ENCODE measurements at places on chromosomes 5 and 9.

- DNase-seq, result no peak
Observed at GRCh38 chr5:36310138-36310537, 8.4 kb upstream of the RANBP3L start.

GRCh38 chr5:65811004-65811403 is 89.0 kb downstream of the NLN start:
- DNase-seq, result no peak

- DNase-seq, result no peak
Observed at GRCh38 chr5:73030995-73031394, 75.2 kb downstream of the FCHO2 start.

GRCh38 chr9:93954434-93955061 is 607 bp downstream of the BARX1 start:
- no peak for DNase-seq

- no peak for DNase-seq
Observed at GRCh38 chr5:54927097-54927746, 58.2 kb downstream of the ESM1 start.

- no peak for DNase-seq
Observed at GRCh38 chr5:100434815-100435214, 100.4 kb upstream of the FAM174A start.

DNA sequence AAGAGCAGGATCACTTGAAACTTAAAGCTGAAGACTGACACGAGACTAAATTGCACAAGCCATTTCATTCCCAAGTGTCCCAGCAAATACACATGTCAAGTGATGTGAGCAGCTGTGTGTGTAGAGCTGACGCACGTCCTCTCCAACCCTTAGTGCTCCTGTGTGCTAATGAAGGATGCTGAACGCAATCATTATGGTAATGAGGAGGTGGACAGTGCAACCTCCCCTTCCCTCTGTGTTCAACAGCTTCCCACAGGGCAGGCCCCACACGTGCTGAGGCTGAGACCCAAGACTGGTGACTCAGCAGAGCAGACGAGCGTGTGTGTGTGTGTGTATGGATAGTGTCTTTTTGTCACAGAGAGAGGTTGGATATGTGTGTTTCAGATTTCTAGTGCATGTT is 702.1 kb downstream of the SEMA5A start:
- DNase-seq, result no peak

DNA sequence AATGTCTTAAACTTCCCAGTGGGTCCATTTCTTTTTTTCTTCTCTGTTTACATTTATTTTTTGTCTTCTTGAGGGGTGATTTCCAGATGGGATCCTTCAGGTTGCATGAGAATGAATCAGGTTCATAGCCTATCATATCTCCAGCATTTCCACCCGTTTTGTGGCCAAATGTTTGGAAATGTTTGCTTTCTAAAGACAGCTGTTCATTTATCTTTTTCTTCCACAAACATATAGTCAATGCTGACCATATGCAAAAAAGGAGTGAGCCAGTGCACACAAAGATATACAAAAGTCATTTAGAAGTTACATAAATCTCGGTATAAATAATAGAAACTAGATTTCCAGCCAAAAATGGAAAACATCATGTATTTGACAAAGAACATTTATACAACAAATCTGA is 71.6 kb upstream of the STC2 start:
- no peak for DNase-seq

DNA sequence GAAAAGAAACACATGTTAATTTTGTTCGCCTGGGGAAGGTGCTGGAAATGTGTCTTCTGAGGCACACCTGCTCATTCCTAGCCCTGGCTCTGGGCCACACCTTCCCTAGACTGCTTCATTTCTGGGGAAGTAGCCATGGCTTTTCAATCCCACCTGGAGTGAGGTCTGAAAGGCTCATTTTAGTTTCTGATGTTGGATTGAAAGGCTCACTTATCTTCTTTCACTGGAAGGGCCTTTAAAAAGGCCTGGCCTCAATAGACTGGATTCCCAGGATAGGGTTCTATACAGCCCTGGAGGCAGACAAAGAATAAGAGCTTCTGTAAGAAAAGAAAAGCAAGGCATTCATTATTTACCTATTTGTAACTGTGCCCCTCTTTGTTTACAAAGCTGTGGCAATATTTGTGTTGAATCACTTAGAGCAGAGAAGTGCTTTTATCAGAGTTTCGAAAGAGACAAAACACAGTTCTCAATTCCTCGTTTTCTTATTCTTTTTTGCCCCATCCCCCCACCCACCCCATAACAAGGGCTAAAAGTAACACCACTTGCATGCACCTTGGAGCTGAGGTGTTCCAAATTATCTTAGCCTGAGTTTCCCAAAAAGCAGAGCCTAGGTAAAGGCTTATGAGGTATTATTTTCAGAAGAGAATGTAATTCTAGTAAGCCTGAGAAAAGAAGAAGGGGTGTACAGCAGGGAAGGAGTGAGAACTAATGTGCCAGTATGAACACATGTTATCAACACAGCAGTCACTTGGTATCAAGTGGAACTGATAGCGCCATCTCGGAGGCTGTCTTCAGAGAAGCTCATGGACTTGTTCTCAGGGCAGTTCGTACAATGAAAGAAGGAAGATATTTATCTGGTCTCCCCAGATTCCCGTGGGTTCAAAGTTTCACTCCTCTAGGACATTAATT is 413.1 kb downstream of the KCTD16 start:
- DNase-seq, result no peak

DNA sequence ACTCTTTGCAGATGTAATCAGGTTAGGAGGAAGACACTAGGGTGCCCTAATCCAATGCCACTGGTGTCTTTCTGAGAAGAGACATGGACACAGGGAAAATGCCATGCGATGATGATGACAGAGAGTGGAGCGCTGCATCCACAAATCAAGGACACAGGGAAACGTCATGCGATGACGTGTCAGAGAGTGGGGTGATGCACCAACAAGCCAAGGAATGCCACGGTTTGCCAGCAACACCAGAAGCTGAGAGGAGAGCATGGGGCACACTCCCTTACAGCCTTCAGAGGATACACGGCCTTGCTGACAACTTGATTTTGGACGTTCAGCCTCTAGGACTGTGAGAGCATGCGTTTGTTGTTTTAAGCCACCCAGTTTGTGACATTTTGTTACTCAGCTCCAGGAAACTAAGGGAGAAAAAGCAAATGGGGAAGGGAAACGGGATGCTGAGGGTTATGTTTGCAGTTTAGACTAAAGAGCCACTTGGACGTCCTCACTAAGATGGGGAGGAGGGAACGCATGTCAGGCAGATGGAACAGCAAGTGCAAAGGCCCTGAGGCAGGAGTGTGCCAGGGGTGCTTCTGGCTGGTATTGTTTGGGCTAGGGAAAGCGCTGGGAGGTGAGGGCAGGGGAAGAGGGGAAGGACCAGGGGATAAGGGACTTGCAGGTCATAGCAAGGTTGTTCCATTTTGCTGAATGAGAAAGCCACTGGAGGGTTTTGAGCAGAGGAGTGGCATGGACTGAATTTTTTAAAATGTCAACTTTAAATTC is 2.5 kb upstream of the TENT4A start:
- DNase-seq, result no peak

- DNase-seq, result no peak
Observed at GRCh38 chr5:16497546-16497945, 31.9 kb upstream of the ZNF622 start.

GRCh38 chr5:175864296-175864695 is 7.1 kb upstream of the CPLX2 start:
- no peak for DNase-seq

GRCh38 chr5:150791536-150791935 is 13.0 kb downstream of the SMIM3 start:
- no peak for DNase-seq

GRCh38 chr5:39755986-39756385 is 331.2 kb upstream of the DAB2 start:
- DNase-seq, result no peak

DNA sequence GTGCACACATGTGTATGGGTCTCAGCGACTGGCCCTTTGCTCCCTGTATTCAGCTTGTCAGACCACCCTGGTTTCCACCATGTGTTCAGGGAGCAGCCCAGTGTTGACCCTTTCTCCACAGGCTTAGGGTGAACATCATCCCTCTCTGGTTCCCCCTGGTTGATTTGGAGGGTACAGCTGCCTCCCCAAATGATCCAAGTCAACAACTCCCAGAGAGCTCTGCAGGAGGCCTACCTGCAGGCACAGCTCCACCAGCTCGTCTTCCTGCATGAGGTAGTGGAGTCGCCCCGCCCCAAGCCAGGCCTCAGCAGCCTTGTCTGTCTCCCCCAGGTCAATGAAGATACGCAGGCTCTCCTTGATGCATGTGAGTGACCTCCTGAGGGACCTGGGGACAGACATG is 50.5 kb downstream of the SH3TC2 start:
- no peak for DNase-seq

GRCh38 chr5:153658149-153658548 is 167.7 kb downstream of the GRIA1 start:
- DNase-seq, result no peak

- DNase-seq, result no peak
Observed at GRCh38 chr9:127792417-127793031, 6.7 kb downstream of the CDK9 start.

DNA sequence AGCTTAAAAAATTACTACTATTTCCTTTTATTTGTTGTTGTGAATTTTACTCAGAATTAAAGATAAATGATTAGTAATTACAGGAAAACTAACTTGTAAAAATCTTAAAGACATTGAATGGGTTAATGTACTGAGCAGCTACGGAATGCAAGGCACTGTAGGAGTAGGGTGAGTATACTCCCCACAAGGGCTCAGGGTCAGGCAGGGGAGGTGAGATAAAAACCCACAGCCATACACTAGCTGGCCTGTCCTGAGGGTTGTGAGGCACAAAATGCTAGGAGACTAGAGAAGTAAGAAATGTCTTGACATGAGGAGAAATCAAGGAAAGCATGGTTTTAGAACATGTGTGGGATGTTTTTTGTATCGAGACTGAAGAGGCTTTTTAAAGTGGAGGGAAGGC is 13.4 kb downstream of the ZBED3 start:
- no peak for DNase-seq

DNA sequence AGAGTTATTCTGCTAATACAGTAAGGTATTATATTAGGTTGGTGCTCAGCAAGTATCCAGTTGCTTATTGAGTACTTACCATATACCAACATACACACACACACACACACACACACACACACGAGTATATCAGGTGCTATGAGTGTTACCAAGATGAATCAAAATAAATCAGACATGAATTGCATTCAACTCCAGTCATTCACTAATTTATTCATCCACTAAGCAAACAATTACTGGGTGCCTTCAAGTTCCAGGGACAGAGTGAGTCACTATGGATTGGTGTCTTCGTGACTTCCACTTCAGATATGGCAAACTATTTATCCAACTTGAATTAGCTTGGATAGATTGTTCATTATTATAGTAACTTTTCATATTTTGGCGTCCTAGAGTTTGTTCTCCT is 140.7 kb upstream of the SLC44A1 start:
- no peak for DNase-seq

DNA sequence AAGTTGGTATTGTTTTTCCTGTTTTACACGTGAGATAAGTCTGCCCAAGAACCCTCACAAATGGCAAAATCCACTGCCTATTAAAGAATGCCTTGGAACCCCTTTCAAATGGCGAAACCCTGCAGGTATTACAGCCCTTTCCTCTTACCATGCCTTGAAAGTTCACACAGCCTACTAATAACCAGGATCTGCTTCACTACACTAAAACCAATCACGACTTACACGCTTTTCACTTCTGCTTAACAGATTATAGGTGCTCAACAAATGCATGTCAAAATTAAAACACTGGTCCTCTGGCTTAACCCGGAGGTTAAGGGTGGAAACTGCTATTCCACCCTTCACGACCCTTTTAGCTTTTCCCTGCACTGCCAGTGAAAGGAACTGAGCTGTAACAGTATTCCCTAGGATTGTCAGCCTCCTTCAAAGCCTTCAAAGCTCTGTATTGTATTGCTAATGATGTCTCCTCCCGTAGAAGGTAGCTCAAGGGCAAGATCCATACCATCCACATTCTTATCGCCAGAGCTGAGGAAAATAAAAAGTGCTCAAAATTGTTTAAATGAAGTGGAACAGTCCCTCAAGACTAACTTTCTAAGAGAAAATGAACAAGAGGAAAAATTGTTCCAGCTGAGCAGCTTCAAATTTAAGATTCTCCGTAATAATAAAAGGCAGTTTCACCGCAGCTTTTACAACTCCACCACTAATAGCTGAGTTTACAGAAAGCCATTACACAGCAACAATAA is 997 bp downstream of the AUH start:
- no peak for DNase-seq

DNA sequence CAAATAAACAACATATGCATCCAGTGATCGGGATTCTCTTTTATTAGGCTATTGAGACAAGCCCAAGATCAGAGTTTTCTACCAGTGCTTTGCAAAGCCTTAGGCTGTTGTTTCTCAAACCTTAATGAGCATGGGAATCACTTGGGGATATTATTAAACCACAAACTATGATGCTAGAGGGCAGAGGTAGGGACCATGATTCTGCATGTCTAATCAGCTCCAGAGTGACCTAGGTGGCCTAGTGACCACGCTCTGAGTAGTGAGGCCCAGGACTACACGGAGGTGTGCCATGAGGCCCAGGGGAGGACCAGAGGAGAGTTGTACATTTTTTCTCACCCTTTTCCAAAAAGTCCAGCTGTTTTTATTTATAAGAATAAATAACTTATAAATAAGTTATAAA is 298.5 kb upstream of the TLE4 start:
- DNase-seq, result no peak

- DNase-seq, result no peak
Observed at GRCh38 chr9:129310666-129311350, 132.7 kb upstream of the IER5L start.

GRCh38 chr5:23316060-23316591 is 191.3 kb upstream of the PRDM9 start:
- DNase-seq, result no peak

GRCh38 chr5:78890667-78891379 is 94.3 kb downstream of the ARSB start:
- DNase-seq, result no peak

GRCh38 chr5:148910686-148911361 is 84.4 kb downstream of the ADRB2 start:
- DNase-seq, result no peak

DNA sequence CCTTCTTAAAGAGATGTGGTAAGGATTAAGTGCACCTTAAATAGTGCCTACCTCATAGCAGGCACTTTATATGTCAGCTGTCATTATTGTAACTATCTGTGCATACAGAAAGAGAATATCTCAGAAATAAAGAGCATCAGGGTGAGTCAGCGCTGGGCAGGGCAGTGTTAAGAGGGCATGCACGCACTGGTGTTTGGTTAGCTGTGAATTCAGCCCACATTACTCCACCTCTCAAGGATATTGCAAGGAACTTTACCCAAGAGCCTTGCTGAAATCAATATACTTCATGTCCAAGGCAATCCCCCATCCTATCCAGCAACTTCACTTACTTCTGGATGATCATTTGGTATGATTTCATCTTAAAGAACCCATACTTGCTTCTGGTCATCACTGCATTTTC is 300.9 kb downstream of the NTRK2 start:
- DNase-seq, result no peak

GRCh38 chr9:94993160-94993820 is 266.8 kb downstream of the AOPEP start:
- no peak for DNase-seq

- no peak for DNase-seq
Observed at GRCh38 chr9:111282845-111283244, 47.2 kb downstream of the OR2K2 start.
